Lower leg skin (tissue), 4 donors: ENCODE measurements at places on chromosomes 12 and 14. TPM values are rescaled to one million over a fixed set of nuclear protein-coding genes. Genes with fewer than 3 reads are reported as not detected.

- DNase-seq = peak; percentile 40
Observed at GRCh38 chr12:49195736-49196135, 6.9 kb upstream of the TUBA1A start.

Gene KCNMB4
- total RNA-seq = 3.2 TPM

GRCh38 chr14:52089218-52089617 is 20.4 kb upstream of the NID2 start:
- no peak for DNase-seq

Gene CCT2
- 86.4 TPM for total RNA-seq

Gene PROX2
- total RNA-seq = 0.42 TPM

GRCh38 chr14:54814076-54814475 is 88.5 kb downstream of the GCH1 start:
- no peak for DNase-seq

DNA sequence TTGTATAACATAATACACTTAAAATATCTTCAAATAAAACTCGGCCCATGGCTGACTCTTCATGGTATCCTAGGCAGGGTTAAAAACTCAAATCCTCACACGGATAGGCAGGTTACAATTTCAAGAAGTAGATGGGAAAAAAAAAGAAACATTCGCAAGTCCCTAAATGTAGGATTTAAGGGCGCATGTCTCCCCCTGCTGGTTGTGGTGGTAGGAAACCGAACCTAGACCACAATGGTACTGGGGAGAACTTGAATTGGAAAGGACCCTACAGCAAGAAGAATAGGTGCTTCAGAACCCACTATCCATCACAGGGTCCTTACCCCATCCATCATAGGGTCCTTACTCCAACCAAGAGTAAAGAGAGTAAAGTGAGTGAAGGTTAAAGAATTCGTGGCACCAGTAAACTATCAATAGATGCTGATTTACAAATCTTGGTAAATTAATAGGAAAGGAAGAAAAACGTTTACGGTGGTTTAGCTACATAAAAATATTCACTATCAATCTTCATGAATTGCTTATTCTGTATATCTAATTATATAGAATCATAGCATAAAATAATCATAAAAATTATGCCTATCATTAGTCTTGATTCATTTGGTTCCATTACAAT is 3.3 kb upstream of the CIPC start:
- peak; percentile 78 for DNase-seq

DNA sequence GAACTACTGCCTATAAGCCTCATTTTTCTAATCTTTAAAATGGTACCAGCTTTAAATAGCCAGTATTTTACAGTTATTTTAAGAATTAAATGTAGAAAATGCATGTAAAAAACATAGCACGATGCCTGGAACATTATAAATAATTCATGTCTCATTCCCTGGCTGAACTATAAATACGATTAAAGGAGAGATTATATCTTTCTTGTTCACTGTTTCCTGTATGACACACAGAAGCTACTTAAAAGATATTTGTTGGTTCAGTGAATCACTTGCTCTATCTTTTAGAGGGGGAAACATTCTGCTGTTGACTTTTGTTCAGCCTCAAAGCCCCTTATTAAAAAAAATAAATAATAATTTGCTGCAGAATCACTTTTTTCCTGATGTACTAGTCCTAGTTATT is 406.9 kb downstream of the LRFN5 start:
- no peak for DNase-seq

Gene SLC6A13
- not detected for total RNA-seq

- no peak for DNase-seq
Observed at GRCh38 chr12:66187036-66187435, 2.0 kb upstream of the IRAK3 start.

DNA sequence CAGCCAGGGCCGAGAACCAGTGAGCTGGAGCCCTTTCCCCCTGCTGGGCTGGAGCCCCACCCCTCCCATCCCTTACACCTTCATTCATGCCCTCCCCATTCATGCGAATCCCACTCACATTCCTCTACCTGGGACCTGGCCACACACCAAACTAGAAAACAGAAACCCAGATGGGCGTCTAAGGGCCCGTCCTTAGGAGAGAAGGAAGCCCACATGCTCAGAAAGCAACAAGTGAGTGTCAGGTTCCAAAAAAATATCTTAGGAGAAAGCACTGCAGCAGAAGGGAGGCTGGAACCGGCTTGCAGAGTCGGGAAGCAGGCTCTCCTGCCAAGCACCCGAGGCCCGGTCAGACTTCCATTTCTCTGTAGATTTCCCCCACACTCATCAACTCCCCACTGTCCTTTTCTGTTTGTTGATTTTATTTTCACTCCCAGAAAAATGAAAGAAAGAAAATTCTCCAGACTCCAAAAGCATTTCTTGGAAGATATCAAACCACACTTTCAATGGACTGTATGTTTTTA is 13.6 kb downstream of the BCL11B start:
- DNase-seq = peak; percentile 87

Gene DLGAP5
- total RNA-seq = 0.93 TPM

DNA sequence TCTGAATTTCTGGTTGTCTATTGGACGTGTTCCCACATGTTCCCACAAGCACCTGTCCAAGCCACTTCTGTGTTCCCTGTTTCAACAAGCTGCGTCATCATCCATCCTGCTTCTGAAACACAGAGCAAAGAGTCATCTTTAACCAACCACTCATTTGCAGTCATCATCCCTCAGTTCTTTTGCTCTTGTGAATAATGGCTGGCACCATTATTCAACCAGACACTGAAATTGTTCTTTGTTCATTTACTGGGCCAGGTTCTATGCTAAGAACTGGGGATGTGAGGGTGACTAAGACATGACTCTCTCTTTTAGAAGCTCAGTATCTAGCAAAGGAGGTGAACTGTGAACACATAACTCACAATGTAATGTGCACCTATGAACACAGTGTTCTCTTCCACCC is 40.7 kb upstream of the ANO4 start:
- no peak for DNase-seq

DNA sequence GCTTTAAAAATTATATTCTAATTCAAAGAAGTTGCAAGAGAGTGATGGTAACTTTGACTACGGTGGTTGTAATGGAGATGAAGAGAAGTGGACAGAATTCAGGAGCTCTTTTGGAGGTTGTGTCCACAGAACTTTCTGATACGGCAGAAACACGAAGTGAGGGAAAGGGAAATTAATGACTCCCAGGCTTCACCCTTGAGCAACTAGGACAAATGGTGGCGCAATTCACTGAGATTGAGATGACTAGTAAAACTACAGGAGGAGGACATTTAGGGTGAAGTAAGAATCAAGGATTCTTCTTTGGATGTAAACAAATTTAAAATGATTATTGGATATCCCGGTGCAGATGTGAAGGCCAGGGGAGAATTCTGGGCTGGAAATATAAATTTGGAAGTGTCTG is 212.6 kb downstream of the PTPRO start:
- DNase-seq = no peak

DNA sequence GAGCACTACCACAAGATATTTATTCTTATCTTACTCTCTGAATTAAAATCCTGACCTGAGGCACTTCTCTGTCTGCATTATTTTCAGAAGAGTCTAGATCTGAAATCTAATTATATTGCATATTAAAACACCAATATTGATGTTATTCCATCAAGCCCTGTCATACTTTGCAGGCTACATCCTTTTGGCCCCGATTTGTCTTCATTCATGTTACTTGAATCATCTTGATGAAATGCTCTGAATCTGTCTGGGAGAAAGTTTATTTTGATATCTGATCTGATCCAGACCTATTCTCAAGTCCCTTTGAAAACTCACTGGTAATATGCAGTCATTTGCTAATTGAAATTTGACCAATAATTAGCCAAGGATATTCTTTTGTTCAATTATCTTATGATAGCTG is 79.9 kb downstream of the BBS10 start:
- no peak for DNase-seq

- DNase-seq = no peak
Observed at GRCh38 chr14:95531473-95531872, 3.4 kb upstream of the GLRX5 start.

Gene KRT4
- total RNA-seq = 0.83 TPM

GRCh38 chr14:59301354-59301753 is 112.9 kb downstream of the DAAM1 start:
- no peak for DNase-seq

- DNase-seq = no peak
Observed at GRCh38 chr12:132469423-132469822, 20.5 kb upstream of the FBRSL1 start.

GRCh38 chr14:61103541-61104339 is 122.7 kb downstream of the SLC38A6 start:
- peak; percentile 90 for DNase-seq

Gene OVCH1
- 0.19 TPM for total RNA-seq

- no peak for DNase-seq
Observed at GRCh38 chr12:52805000-52805399, 8.9 kb downstream of the KRT4 start.

Gene AVPR1A
- total RNA-seq = 5.1 TPM

DNA sequence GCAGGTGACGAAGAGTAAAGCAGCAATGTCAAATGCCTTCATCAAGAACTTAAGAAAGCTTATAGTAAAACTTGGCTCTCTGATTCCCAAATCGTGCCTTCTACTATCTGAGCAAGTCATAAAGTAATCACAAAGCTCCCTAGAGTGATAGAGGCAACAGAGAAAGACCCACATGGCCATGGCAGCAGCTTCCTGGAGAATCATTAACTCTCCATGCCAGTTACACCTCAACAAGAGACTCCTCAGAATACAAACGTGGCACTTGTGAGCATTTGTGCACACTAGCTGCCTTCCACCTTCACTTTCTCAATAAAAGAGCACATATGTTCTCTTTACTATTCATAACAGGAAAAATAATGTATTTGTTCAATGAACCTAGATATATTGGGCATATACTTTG is 48.0 kb downstream of the PLCZ1 start:
- no peak for DNase-seq

Gene PTPRR
- total RNA-seq = 0.15 TPM

- no peak for DNase-seq
Observed at GRCh38 chr12:9626291-9626690, 18.6 kb upstream of the KLRB1 start.

DNA sequence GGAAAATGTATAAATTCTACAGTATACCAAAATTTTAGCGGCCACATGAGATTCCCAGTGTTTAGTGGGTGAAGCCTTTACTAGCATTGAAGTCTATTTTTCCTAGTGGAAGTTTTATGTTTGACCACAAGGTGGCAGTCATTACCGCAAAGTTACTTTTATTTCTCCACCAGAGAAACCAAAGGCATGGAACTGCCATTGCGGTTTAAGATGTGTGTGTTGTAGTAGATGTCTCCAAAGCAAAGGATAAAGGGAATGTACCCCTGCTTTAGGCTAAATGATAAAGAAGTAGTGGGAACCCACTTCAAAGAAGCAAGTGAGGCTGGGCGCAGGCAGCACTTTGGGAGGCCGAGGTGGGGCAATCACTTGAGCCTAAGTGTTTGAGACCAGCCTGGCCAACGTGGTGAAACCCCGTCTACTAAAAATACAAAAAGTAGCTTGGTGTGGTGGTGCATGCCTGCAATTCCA is 140.5 kb downstream of the PRKCH start:
- no peak for DNase-seq

DNA sequence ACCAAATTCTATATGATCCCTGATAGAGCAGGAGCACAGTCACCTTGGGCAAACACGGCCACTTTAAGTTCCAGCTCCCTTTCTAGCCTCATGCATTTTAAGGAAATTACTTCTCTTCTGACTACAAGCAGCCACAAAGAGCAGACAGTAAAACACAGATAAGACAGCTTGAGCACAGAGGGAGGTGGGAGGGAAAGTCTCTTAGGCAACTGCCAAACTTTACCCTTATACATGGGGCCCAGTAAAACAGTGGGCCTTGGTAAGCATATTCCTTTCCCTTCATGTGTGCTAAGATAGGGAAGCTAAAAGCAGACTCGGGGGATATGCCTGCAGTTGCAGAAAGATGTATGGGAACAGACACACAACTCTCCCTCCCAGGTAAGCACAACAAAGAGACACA is 235.9 kb downstream of the CPNE8 start:
- no peak for DNase-seq

DNA sequence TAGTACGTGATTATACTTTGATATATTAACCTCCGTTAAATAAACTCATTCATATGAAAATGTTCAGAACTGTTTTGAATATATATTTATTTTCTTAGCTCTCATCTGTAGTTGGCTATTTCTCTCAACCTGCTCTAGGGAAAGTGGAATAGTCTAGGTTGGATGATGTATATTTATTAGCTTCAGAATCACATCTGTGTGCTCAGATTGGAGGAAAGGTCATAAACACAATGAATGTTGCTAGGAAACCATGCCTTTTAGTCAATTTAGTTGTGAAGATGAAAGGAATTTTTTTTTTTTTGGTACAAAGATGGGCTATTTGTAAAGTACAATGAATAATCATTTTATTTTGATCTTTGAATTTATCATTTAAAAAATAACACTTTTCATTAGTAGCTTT is 439.1 kb downstream of the FOXG1 start:
- DNase-seq = no peak

GRCh38 chr12:106652510-106653015 is 69.8 kb downstream of the RFX4 start:
- DNase-seq = no peak

- no peak for DNase-seq
Observed at GRCh38 chr14:98154254-98154653, 1117.7 kb downstream of the BCL11B start.

Gene ACOT6
- 0.45 TPM for total RNA-seq

Gene KERA
- total RNA-seq = not detected

Gene DPPA3
- total RNA-seq = not detected

DNA sequence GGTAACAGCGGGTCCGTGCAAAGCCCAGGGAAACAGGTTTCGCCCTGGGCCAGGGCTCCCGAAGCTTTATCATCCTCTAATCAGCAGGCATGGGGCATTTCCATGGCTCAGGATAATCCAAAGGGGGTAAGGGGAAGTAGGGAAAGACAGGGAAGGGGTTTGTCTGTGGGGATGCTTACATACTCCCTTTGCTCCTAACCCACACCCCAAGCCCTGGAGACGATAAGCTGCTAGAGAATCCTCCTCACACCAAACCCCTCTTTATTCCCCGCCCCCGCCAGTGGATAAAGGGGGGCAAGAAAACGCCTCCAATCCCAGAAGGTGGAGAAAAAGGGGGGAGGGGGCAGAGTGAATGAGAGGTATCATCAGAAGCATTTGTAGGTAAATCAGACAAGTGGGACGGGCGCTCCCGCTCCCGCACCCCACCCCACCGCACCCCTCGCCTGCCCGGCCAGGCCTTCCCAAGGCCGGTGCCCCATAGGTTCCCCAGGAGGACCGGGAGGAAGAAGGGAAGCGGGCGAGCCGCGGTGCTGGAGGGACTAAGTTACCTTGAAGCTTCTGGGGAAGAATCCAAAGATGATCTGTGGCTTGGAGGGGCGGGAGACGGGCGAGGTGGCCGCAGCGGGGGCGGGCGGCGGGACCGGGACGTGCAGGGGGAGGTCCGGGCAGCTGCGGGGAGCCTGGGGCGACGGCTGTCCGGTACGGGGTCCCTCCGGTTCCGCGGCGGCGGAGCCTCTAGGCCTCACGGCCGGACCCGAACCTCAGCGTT is 762 bp downstream of the PPP2R5E start:
- DNase-seq = peak; percentile 14

DNA sequence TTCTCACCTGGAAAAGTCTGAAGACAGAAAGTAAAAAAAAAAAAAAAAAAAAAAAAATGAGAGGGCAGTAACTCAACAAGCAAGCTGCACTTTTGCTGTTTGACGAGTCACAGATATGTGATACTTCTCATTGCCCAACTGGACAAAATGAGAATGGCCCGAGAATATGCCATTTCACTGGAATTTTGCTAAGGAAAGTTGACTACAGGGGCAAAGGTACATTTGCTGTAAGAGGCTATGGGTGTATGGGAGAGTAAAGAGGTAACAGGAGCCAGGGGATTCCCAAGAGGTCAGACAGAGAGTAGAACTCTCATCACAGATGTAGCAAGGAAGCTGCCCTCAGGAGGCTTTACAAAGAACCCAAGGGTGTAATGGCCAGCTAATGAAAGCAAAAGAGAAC is 22.9 kb downstream of the KIF21A start:
- no peak for DNase-seq
